Midbrain (tissue), 1 donor: ENCODE measurements at places on chromosomes 5 and 9.

DNA sequence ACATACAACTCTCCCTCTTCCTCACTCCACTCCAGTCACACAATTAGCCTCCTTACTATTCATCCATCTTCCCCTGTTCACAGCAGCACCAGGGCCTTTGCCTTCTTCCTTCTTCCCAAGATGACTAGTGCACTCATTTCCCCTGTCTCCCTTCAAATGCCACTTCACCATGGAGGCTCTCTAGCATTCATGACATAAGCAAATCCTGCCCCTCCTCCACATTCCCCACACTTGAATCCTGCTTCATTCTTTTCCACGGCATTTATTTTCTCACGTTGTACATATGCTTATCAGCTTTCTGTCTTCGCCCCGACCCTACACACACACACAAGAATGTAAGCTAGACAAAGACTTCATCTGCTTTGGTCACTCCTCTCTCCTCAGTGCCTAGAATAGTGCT is 133.3 kb downstream of the CDK5RAP2 start:
- DNase-seq = no peak

- DNase-seq = no peak
Measured at GRCh38 chr9:138050472-138051330, 173.1 kb downstream of the CACNA1B start.

DNA sequence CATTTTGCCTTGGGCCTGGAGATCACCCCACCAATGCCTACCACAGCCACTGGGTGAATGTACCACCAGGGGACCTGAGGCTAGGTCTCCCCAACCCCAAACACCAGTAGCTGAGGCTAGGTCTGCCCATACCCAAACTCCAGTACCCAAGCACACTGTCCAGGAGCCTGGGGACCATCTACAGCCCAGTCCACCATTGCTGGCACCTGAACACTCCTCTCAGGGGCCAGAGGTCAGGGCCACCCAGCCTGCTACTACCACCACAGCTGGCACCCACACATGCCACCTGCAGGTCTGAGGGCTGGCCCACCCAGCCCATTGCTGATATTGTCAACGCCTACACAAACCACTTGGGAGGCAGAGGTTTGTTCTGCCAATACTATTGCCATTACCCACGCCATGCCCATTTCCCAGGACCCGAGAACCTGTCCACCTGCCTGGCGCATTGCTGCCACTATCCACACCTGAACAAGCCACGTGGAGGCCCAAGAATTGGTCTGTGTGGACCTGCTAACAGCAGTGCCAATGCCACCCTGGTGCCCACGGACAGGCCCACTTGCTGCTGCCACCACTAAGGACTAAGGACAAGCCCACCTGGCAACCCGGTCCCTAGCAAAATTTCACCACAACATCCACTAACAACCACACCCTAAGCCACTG is 59.2 kb downstream of the ZDHHC21 start:
- no peak for DNase-seq

GRCh38 chr9:76452839-76453238 is 6.1 kb upstream of the GCNT1 start:
- no peak for DNase-seq

- no peak for DNase-seq
Measured at GRCh38 chr9:114908104-114908622, 22.2 kb downstream of the TNFSF8 start.

- no peak for DNase-seq
Measured at GRCh38 chr5:142242272-142242671, 82.5 kb downstream of the SPRY4 start.

DNA sequence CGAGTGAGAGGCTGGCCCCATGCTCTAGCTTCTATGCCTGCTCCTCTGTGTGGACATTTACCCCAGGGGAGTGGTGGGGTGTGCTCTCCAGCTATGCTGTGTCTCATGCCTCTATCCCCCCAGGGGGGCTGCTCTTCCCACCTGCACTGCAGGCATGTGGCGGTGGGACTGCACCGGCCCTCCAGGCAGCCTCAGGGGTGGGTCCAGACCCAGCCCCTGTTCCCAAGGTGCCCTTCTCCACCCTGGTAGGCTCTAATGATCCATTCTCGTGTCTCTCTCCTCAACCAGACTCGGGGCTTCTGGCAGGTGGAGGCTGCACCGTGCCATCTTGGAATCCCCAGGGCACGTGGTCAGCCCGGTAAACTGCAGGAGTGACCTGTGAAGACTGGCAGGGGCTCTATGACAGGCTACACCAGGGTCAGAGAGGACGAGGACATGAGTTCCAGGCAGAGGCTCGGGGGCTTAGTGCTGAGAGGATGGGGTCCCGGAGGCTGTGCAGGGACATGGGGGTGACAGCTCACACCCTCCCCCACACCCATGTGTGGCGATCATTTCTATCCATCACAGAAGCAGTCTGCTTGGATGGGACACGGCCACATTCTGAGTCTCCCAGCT is 22.7 kb upstream of the COL5A1 start:
- no peak for DNase-seq

DNA sequence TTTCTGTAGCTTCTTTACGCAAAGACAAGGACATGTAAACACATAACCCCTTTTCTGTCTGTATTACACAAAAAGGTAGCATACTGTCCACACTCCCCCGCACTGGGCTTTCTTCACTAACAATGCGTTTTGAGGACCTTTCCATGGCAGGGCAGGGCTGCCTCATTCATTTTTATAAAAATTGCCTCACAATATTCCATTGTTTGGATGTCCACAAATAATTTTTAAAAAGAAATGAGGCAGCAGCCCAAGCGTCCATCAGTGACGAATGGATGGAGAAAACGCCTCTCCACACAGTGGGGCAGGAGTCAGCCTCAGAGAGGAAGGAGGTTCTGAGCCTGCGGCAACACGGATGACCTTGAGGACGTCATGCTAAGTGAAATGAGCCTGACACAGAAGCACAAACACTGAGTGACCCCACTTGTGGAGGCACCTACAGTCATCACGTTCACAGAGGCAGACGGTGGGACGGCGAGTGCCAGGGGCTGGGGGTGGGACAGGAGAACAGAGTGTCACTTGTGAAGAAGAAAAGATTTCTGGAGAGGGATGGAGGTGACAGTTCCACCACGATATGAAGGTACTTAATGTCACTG is 67.8 kb downstream of the RASGEF1C start:
- DNase-seq = no peak

GRCh38 chr5:128304088-128304487 is 220.5 kb downstream of the SLC12A2 start:
- no peak for DNase-seq

DNA sequence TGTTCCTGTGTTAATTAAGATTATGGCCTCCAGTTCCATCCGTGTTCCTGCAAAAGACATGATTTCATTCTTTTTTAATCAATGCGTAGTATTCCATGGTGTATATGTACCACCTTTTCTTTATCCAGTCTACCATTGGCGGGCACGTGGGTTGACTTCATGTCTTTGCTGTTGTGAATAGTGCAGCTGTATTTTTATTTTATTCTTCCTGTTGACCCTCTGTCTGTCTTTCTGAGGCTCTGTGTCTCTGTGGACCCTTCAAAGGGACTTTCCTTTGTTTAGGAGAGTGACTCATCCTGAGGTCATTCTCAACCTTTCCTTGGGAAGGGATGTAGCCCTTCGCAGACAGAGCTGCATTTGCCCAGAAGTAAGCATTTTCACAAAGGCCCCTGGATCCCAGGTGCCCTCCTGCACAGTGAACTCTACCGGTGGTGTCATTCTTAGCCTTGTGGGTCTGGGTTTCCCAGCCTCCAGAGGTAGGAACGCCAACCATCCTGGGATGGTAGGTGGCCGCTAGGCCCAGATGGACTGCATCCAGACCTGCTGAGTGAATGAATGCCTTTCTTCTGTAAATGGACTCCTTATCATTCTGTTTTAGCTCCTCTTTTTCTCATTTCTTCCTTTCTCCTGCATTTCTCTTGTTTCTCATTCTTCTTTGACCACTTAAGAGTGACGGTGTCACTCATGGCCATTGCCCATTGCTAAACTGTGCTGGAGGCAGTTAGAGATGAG is 22.4 kb downstream of the TRIO start:
- DNase-seq = no peak

GRCh38 chr9:110105107-110105506 is 102.9 kb downstream of the C9orf152 start:
- DNase-seq = no peak

- DNase-seq = peak; percentile 60
Measured at GRCh38 chr9:124894741-124895170, 32.8 kb downstream of the ARPC5L start.

- no peak for DNase-seq
Measured at GRCh38 chr5:157331807-157332206, 65.9 kb downstream of the CYFIP2 start.

DNA sequence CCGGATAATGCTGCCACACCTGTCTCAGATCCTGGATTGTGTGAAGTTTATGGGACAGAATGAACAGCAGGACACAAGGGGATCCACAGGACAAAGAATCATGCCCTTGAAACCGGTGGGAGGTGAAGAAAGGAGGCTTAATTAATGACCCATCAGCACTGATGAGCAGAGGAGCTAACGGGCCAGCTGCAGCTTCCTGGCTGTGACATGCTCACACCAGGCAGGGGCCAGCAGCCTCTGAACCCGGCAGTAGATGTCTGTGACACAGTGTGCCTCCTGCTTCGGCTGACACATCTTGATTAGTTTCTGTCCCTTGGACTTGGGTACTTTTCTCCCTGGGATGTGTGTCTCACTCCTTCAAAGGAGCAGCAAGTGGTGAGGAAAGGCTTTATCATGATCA is 328.8 kb upstream of the BRINP1 start:
- no peak for DNase-seq

- DNase-seq = no peak
Measured at GRCh38 chr9:98833090-98833956, 25.9 kb downstream of the GALNT12 start.

- peak; percentile 58 for DNase-seq
Measured at GRCh38 chr5:175746851-175747250, 89.0 kb downstream of the HRH2 start.

- no peak for DNase-seq
Measured at GRCh38 chr5:150393096-150393645, 19.5 kb downstream of the CD74 start.

- DNase-seq = no peak
Measured at GRCh38 chr9:83472764-83473163, 65.4 kb downstream of the FRMD3 start.
